ENCODE measurements at places on chromosomes 3 and 15.

DNA sequence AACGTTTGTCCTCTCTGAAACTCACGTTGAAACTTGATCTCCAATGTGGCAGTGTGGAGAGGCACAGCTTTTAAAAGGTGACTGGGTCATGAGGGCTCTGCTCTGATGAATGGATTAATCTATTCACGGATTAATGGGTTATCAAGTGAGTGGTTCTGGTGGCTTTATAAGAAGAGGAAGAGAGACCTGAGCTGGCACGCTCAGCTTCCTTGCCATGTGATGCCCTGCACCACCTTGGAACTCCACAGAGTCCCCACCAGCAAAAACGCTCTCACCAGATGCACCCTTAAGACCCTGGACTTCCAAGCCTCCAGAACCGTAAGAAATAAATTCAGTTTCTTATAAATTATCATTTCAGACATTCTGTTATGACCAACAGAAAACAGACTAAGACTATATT is 2.6 kb downstream of the PPP1R2 start:
- no peak for DNase-seq

- DNase-seq = peak; percentile 89
These were observed 1.9 kb upstream of the PLCD1 start for GRCh38 chr3:38031022-38031994.

DNA sequence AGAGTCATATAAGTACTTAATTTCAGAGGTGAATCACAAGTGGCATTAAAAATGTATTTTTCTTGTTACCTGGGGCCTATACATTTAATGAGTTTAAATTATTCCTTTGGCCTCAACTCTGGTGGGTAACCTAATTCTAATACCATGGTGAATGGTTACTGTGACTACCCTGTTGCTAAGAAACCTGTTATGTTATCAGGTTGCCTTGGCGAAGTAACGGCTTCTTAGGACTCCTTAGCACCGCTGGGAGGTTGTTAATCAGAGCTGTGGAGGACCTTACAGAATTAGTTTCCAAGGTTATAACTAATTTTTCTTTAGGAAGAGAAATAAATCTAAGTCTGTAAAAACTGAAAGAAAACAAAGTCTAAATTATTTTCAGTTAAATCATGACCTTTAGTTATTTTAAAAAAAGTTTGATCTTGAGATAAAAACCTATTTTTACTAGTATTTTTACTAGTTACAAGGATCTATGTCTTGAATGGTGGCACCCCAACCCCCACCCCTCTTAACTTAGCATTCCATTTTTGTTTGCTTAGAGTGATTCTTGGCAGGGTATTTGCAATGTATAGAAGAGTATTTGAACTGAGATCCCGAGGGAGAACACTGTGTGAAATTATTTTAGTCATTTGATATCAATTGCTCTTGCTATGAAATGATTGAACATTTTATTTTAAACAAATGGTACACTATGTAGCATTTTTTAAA is 155.5 kb downstream of the FNDC3B start:
- DNase-seq = no peak

DNA sequence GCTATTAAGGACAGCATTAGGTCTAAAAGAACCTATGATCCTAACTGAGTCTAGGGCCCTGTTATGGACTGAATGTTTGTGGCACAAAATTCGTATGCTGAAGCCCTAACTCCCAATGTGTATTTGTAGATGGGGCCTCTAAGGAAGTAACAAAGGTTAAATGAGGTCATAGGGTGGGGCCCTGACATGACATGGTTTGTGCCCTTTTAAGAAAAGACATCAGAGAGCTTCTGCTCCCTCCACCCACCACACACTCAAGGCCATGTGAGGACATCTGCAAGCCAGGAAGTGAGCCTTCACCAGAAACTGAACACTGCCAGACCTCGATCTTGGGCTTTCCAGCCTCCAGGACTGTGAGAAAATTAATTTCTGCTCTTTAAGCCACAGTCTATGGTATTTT is 49.2 kb downstream of the PHC3 start:
- DNase-seq = no peak

DNA sequence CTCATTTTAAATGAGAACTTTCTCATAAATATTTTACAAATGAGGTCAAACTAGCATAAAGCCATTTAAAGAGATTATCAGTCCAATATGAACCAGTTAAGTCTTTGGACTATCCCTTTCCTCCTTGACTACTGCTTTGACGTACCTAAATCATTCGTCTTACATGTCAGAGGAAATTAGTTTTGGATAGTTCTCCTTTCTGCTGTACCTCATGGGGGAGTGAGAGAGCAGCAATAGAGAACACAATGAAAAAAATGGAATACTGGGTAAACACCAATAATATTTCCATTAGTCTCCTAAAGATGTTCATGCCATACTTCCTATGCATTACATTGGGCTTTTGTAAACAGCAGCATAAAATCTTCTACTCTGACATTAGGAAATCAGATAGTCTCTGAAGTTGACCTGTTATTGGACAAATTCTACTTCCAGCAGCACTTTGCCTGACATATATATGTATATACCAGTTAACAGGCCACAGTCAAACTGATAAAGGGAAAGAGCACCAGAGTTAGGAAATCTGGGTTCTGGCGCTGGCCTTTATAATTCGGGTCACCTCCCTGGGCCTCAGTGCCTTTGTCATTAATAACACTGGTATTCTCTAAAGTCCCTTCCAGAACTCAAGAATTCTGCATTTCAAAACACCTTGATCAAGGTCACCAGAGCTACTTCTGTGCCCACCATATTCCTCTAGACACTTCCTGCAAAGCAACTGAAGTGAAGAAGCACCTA is 26.8 kb downstream of the TIMMDC1 start:
- no peak for DNase-seq

- no peak for DNase-seq
These were observed 45.3 kb upstream of the EIF5A2 start for GRCh38 chr3:170953736-170954135.

DNA sequence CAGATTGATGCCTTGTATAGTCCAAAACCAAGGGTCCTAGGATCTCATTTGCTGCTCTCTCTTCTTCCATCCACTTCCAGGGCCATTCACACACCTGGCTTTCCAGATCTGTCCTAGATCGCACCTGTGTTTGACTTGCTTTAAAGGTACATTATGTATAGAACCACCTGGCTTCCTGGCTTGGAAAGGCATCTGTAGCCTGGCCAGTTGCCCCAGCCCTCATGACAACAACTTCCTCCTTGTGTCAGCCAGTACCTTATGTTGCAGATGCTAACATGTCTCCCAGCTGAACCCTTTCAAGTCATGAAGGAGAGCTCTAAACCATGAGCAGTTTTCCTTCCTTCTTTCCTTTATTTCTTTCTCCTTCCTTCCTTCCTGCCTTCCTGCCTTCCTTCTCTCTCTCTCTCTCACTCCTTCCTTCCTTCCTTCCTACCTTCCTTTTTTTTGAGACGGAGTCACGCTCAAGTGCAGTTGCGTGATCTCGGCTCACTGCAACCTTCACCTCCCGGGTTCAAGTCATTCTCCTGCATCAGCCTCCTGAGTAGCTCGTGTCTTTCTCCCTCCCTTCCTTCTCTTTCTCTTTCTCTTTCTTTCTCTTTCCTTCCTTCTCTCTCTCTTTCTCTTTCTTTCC is 2.5 kb upstream of the HTR3C start:
- no peak for DNase-seq

GRCh38 chr3:194620196-194620595 is 13.0 kb downstream of the TMEM44 start:
- DNase-seq = no peak

All from upper lobe of right lung (tissue), 1 donor.